Ovary (tissue), 10 donors: ENCODE measurements at places on chromosomes 12 and 14.

GRCh38 chr14:78592616-78593219, 422.5 kb downstream of the NRXN3 start:
- no peak for DNase-seq

DNA sequence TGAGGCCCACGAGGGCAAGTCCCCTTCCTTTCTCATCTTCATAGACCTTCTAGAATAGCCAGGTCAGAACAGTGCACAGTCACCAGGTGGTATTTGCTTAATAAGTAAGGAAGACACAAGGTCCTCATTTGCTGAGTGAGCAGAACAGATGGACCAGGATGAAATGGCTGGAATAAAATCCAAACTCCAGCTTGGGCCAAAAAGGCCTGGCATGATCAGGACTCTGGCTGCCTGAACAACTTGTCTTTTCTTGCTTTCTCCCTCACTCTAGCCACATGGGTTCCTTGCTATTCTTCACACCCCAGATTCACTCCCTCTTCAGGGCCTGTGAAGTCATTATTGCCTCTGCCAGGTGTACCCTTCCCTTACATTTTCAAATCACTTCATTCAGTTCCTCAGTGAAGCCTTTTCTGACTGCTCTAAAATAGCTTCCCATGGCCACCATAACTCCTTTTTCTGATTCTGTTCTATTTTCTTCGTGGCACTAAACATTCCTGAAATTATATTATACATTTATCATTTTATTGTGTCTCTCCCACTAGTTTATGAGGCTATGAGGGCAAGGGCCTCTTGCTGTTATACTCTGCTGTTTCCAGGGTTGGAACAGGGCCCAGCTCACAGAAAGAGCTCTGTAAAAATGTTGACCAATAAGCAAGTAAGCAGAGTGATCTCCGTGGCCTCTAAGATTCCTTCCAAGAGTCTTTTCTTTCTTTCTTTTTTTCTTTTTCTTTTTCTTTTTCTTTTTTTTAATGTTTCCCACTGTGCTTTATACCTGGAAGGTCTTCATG, 150.8 kb downstream of the TTC8 start:
- peak; percentile 26 for DNase-seq

DNA sequence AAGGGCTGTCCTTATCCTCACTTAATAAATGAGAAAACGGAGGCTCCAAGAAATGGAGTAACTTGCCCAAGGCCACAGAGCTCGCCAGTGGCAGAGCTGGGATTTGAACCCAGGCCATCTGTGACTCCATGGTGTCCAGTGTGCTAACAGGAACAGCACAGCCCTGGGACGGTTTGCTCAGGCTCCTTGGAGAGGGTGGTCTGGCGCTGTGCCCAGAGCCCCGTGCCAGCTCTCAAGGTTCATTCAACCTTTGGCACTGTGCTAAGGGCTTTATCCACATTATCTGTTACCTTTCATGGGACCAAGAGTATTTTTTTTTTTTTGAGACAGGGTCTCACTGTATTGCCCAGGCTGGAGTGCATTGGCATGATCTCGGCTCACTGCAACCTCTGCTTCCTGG, 8.1 kb downstream of the DAO start:
- DNase-seq, result no peak

DNA sequence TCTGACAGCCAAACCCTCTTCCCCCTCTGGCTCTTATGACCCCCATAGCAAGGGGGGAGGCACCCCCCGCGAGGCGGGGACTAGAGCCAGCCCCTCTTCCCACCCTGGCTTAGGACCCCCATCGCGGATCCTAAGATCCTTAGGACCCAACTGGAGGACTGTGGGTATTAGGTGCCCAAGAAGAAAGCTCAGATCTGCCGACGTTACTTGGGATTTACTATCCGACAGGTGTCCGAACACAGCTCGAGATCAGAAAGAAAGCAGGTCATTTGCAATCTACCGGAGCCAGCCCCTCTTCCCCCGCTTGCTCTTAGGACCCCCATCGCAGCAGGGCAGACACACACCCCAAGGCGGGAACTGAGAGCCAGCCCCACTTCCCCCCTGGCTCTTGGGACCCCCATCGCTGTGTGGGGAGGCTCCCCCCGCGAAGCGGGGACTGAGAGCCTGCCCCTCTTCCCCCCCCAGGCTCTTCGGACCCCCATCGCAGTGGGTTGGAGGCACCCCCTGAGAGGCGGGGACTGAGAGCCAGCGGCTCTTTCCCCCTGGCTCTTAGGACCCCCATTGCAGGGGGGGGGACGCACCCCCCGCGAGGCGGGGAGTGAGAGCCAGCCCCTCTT, 46.8 kb downstream of the DDX11 start:
- DNase-seq, result no peak

DNA sequence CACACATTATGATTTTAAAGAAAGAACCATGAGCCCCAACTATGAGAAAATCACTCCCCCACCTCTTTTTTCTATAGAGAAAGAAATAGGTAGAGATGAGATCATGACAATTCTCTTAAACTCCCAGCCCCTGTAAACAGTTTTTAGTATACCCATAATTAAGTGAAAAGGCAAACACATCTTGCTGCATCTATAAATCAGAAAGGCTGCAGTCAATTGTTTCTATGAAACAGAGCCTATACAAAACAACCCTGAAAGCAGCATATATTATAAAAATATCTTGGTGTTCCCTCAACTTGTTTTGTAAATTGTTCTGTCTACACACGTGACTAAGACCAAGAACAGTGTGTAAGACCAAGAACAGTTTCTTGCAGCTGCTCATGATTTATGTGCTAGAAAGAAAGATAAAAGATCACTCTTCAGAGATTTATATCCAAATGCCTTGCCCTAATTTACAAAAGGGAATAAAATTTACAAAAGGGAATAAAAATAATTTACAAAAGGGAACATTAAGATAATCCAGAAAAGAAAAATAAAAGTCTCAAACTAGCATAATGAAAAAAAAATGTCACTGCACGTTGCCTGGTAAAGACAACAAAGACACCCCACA, 4.8 kb downstream of the KITLG start:
- no peak for DNase-seq

- peak; percentile 100 for DNase-seq
Observed at GRCh38 chr12:47377414-47378221, 297.9 kb upstream of the AMIGO2 start.

- DNase-seq, result no peak
Observed at GRCh38 chr12:84910549-84911241, 1.9 kb downstream of the SLC6A15 start.

GRCh38 chr14:95699412-95699811, 13.2 kb downstream of the TCL1B start:
- DNase-seq, result no peak

- no peak for DNase-seq
Observed at GRCh38 chr12:11991604-11992003, 79.1 kb upstream of the BCL2L14 start.

DNA sequence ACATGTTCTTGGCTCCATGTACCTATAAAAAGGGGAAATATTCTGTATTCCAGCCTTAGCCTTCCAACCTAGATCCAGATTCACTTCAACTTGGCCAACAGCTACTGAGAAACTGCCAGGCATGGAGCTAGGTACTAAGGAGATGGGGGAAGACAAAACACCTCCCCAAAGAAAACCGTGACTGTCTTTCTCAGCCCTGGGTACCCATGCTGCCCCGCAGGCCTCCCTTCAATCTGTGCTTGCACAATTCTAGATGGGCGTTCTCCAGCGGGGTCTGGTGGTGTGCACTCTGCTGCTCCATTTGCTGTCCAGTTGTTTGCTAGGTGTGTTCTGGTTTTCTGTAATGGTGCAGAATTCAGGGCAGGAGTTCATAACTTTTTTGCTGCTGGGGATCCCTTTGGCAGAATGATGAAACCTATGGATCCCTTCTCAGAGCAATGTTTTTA, 817 bp upstream of the KRT4 start:
- DNase-seq, result no peak

- no peak for DNase-seq
Observed at GRCh38 chr12:58655375-58655774, 264.9 kb downstream of the LRIG3 start.
